ENCODE measurements at places on chromosomes 6 and 20.

- no peak for DNase-seq
These were observed 729.6 kb upstream of the GJE1 start for GRCh38 chr6:141403103-141403502.

DNA sequence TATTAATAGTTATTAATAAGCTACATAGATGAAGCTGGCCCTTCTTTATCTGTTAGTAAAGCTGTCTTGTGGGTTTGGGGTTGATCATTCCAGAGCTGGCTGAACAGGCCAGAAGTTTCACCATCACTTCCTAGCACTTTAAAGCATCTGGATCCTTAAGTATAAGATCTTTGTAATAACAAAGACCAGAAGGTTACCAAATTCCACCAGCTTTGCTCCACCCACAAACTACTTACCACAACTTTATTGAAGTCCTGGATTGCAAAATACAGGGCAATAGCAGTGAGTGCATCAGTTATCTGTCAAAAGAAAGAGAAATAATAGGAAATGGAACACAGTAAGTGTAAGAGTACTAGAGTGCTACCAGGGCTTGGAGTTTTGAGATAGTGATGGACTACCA lies 33.0 kb downstream of the PIGU start:
- DNase-seq: no peak

DNA sequence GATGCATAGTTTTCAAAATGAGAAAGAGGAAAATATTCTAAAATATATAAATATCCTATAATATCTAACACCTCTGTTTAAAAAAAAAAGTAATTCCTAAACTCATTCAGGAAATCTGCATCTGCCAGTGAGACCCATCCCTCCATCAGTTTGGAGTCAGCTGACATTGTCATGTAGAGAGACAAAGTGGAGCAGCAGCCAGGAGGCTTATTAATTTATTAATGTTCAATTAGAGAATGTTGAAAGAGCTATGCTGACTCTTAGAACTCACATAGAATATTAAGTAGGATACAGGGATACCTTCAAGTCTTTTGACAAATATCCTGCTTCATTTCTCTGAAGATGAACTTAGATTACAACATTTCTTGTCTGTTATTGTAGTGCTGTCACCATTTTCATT lies 12.8 kb upstream of the PERP start:
- DNase-seq: no peak

- DNase-seq: no peak
These were observed 1078.2 kb downstream of the EPHA7 start for GRCh38 chr6:92341201-92341600.

- peak; percentile 21 for DNase-seq
These were observed 18.7 kb downstream of the SERPINB6 start for GRCh38 chr6:2952557-2953095.

DNA sequence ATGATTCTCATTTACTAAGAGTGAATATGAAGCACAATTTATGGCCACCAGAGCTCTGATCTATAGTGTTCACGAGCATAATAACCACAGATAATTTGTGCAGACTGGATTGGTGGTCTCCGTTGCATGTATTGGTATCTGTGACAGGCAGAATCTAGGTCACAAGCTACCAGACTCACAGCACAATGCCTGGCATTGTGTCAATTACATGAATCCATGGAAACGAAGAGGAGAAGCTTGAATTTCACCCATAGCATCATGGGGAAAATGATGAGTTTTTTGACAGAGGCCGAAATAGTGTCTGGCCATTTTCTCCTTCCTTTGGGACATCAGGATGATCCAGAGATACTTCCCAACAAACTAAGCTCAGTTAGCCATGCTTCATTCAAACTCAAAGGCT lies 52.3 kb upstream of the TMEM170B start:
- no peak for DNase-seq

DNA sequence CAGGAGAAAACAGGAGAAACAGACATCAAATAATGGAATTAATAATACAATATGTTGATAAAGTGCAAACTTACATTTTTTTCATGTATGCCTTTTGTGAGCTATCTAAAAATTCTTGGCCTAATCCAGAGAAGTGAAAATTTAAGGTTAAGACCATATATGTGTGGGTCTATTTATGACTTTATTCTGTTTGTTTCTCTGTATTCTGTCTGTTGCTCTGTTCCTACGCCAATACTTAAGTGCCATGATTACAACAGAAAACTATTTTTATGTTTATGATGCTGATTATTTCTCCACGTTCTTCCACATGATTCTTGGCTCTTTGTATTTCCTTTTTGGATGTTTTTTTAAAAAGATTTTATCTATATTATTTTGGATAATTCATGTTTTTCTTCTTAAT lies 109.6 kb upstream of the MAP3K4 start:
- no peak for DNase-seq

DNA sequence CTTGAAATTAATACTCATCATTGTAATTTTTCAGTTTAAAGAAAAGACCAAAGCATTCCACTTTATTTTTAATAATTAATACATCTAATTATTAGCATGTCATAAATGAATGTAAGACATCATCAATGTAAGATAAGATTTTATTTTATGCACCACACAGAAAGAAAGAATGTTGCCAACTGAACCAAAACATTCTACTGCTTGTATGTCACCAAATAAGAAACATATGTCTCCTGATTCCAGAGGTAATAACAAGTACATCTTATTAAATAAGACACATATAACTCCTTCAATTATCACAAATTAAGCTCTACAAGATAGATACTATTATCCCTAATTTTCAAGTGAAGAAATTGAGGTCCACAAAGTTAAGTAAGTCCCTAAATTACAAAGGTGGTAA lies 189.5 kb downstream of the GMDS start:
- DNase-seq: no peak

DNA sequence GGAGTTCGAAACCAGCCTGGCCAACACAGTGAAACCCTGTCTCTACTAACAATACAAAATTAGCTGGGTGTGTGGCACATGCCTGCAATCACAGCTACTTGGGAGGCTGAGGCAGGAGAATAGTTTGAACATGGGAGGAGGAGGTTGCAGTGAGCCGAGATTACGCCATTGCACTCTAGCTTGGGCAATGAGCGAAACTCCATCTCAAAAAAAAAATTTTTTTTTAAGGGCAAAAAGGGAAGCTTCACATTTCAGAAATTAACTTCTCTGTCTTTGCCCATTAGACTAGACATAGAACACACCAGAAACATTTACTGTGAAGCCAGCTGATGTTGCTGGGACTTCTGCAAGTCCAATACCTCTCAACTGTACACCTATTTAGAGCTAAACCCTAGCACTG lies 90.8 kb upstream of the HDAC2 start:
- DNase-seq: no peak

DNA sequence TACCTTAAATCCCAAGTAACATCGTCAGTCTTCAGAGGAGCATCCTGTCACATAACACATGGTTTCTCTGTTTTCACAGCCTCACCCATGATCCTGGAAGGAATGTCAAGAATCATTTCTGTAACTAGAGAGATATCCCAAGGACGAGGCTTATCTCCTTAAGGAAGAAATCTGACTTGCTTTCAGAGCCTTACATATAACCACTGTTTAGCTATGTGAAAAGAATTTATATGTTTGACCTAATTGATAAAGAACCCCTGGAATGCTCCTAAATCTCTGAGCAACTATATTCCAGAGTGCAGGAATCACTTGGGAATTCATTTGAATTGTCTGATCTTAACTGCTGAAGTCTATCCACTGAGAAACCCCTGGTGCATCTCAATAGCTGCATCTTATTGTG lies 243.1 kb downstream of the ALDH8A1 start:
- DNase-seq: no peak

DNA sequence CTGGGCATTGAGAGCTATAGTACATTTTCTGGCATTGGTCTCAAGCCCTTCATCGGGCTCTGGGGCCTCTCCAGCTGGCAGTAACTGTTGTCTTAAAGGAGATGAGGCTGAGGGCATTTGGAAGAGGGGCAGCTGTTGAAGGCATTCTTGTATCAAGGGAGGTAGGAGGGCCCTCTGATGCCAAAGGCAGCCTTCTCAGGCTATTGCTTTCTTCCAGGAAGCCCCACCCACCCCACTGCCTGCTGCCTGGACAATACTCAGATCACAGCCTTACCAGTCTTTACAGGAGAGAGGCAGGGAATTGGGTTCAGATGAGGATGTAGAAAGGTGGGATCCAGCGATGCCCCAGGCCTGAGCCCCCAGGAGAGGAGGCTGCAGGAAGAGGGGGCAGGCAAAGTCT lies 46.0 kb downstream of the CPXM1 start:
- DNase-seq: no peak

DNA sequence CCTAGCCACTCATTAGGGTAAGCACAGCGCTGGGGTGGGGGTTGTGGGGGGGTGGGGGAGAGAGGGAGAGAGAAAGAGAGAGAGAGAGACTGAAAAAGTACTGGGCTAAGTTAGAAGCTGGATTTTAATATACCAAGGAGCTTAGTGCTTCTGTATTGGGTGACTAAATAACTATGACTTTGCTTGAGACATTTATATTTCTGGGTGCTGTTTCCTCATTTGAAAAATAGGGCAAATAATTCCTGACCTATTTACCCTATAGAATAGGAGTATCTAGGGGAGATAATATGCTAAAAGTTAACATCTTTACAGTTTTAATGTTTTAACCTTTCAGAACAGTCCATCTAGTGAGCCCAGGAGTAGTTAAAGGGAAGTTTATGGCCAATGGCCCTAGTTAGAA lies 7.7 kb downstream of the NKAIN2 start:
- DNase-seq: no peak

GRCh38 chr6:112912416-112913101 lies 565.4 kb downstream of the RFPL4B start:
- no peak for DNase-seq

GRCh38 chr6:155197932-155198331 lies 65.9 kb upstream of the CLDN20 start:
- no peak for DNase-seq

- no peak for DNase-seq
These were observed 359.1 kb downstream of the QKI start for GRCh38 chr6:163773646-163774045.

DNA sequence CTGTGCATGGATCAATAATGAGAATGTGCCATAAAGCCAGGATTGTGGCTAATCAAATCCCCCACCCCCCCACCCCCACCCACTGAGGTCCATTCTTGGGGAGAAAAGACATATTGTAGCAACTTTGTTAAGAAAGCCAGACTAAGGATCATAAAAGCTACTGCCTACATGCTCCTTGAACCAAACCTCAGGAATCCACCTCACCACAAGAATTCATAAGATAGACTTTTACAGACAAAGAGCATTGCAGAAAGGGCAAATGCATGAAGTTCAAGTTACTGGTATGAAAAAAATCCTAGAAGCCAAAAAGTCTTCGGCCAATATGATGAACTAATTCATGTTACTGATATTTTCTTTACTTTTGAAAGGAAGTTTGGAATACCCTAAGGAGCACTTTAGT lies 187.9 kb upstream of the ARID1B start:
- DNase-seq: no peak

DNA sequence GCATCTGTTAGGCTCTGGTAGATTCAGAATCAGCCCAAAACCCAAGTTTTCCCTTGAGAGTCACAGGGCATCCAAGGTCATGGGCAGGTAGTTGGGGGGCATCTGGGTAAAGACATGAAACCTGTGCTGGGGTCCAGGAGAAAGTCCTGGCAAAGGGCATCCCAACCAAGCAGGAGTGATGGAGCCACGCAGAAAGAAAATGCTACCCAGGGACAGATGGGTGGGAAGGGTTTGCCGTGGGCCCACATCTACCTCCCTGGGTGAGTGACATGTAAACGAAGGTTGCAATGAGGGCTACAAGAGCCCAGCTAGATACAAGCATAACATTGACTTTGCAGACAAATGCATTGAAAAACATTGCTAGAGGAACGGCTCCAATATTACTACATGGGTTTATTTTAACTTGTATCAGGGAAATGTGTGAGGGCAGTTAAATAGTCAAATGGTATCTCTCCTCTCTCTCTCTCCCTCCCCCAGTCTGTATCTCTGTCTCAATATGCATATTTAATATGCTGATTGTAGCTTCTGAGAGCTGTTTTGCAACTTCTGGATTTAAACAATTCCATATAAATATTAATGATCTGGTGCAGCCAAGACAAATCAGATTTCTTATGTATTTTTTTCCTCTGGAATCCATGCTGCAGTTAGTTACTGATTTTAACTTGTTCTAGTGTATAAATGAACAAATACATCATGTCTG lies 135.7 kb downstream of the SYNDIG1 start:
- DNase-seq: no peak

DNA sequence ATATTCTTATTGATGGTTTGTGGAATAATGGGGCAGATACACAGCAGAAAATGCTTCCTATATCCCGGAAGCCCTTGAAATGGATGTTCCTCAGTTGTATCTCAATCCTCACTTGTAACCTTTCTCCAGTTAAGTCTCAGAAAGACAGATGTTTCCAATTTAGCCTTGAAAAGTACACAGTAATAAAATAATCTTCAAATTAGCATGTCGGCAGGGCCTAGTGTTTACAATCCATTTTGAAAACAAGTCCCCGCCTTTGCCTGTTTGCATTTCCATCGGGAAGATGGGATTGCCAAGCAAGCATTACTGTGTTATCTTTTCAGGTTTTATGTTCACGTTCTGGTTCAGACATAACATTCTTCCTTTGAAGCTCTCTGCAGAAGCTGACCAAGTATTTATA lies 41.5 kb downstream of the SNRNP48 start:
- DNase-seq: no peak

- DNase-seq: no peak
These were observed 78.0 kb downstream of the YTHDF1 start for GRCh38 chr20:63137851-63138415.

GRCh38 chr20:62322492-62323041 lies 19.8 kb downstream of the ADRM1 start:
- no peak for DNase-seq

DNA sequence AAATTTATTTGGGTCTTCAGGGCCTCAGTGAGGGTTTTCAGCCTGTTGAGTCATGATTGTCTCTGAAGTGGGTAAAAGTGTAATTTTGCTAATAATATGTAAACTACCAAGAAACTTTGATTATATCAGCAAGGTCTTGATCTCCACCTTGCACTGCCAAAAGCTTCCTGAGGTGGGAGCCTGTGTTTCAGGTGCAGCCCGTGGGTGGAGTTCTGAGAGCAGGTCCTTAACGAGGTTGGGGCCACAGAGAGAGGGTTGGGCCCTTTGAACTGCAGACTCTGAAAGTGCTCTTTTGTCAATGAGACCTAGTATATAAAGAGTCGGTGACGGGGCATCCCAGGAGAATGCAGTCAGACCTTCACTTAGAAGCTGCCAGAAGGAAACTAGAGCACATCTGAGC lies 129.7 kb upstream of the MAP3K4 start:
- no peak for DNase-seq

- DNase-seq: no peak
These were observed at the start of gene BMP5 for GRCh38 chr6:55875400-55875799. BMP5 (minus strand) TSS chr6:55875590; CDS start chr6:55874865, 725 bp downstream.

GRCh38 chr6:79686707-79687309 lies 55.7 kb downstream of the SH3BGRL2 start:
- no peak for DNase-seq

DNA sequence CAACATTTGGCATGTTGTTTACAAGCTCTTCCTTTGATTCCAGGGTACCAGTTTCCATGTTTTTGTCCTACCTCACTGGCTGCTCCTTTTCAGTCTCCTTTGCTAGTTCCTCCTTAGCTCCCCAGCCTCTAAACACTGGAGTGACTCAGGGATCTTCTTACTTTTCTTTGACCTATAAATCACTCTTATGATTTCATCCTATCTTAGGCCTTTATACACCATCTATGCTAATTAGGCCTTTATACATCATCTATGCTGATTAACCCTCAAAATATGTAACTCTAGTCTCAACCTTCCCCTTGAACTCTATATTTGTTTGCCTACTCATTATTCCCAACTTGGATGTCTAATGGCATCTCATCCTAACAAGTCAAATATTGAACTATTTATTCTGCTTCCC lies 9.5 kb downstream of the TMEM30A start:
- DNase-seq: no peak

Measured in stimulated activated CD4-positive, alpha-beta T cell treated with anti-CD3 and anti-CD28 coated beads, Interleukin-1b, Interleukin-23, amount 100 ng/mL, for 1 hour (primary cell).